ENCODE measurements at places on chromosomes 12 and 14.

DNA sequence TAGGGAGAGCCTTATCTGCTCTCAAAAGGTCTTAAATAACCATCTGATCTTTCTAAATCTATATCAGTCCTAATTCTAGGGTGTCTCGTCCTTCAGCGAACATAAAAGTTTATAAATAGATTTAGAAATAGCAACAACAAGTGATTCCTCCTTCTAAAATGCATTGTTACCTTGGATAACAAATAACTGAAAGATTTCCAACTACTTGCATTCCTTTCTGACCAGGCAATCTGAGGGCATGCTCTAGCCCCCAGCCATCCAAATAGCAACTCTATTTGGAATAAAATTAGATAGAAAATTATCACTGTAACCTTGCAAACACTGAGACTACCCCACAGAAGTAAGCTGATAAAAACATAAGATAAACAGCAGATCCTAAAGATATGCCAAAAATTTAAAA lies 21.8 kb upstream of the KRR1 start:
- DNase-seq = no peak

DNA sequence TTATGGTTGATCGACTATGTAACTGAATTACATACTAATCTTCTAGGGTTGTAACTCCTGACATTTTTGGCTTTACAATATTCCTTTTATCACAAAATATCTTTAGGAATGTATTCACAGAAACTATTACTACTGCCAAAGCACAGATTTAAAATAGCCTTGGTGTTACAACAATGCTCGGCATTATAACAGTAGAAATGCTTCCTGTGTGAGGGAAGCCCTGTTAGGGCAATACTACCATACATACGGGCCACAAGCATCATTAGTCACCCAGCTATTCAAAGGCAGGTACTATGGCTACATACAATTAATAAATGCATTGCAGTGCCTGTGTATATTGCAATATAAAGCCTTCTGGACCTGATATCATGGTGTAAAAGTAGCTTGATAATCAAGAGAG lies 517.8 kb downstream of the C12orf50 start:
- DNase-seq = no peak

DNA sequence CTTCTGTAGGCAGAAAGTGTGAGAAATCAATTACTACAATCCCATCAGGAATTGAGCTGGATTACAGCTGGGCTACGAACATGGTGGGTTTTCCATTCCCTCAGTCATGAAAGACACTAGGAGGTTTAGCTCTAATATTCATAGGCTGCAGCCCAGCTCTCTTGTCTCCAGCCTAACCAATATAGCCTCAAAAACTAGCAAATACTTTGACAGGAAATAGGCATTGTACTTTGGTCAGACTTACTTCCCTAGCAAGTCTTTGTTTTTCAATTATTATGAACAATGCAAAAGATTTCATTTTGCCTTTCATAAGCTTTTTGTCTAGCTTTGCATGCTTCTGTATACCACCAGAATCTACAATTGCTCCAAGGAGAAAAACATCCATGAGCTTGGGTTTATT lies 296.2 kb downstream of the GPHN start:
- DNase-seq = no peak

- no peak for DNase-seq
Measured at GRCh38 chr14:37709419-37710195, 114.2 kb downstream of the TTC6 start.

DNA sequence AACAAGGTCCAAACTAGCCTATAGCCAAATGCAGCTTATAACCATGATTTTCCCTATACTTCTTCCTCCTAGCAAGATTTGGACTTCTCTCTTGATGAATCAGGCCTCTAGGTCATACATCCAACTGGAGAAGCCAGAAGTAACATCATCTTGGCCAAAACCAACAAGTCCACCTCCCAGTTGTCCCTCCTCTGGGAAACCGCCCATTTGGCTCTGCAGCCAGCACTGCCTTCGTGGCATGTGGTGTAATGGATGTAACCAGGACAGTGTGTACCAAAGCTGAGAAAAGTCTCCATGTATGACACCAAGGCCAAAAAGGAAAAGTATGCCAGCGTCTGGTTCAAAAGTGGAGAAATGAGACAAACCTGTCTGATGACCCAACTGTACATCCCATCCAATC lies 59.3 kb upstream of the VASH1 start:
- no peak for DNase-seq

- no peak for DNase-seq
Measured at GRCh38 chr12:84641940-84642545, 270.6 kb downstream of the SLC6A15 start.

DNA sequence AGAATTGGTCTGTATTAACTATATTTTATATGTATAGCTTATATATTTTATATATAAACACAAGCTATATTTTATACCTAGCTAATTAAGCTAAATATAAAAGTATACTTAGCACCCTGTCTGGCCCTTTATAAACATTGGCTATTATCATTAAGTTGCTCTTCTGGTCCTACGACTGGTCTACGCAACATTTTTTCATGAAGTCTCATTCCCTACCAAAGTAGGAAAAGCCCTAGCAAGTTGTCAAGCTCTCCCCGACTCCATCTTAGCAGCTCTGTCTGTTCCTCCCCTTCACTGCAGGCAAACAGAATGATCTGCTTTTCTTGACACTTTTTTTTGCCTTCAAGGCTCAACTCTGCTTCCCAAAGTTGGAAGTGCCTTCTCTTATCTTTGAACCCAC lies 36.7 kb upstream of the ELK3 start:
- DNase-seq = no peak

DNA sequence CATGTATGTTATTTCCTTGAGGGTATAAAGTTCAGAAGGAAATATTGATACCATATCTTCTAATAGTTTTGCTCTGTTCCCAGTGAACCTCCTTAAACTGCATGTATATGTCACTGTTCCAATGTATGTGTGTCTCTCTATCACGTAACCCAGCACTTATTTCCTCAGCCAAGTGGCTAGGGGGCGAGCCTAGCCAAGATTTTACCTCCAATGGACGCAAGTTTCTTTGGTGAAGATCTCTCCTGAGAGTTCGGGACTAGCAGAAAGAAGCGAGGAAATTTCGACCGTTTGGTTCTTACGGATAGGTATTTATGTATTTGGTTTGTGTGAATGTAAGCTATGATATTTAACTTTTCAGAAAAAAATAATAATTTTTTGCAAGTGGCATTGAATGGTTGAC lies 2.5 kb downstream of the SFSWAP start:
- DNase-seq = no peak

- DNase-seq = no peak
Measured at GRCh38 chr14:75602503-75602902, 24.1 kb downstream of the FLVCR2 start.

GRCh38 chr14:105447651-105448640 lies 26.7 kb upstream of the CRIP2 start:
- no peak for DNase-seq
